ENCODE measurements at places on chromosomes 7 and 10.

- no peak for DNase-seq
These were observed 16.5 kb downstream of the ADAMTS14 start for GRCh38 chr10:70688828-70689227.

GRCh38 chr7:6279937-6280336, 7.5 kb upstream of the CYTH3 start:
- DNase-seq, result no peak

DNA sequence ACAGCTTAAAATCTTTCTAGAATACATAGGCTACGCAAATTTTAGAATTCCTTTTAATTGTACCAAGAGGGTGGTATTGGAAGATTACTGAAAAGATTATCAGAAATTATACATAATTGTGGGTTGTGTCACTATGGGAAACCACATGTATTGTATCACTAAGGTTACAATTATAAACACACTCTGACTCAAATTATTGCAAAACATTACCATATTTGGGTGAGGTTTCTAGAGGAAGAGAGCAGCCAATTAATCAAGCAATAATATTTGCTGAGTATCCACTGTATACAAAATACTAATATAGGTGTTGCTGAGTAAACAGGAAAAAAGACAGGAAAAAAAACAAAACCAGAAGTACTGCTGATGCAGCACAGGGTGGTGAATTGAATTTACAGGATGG, 3.1 kb upstream of the CAPZA2 start:
- DNase-seq, result no peak

DNA sequence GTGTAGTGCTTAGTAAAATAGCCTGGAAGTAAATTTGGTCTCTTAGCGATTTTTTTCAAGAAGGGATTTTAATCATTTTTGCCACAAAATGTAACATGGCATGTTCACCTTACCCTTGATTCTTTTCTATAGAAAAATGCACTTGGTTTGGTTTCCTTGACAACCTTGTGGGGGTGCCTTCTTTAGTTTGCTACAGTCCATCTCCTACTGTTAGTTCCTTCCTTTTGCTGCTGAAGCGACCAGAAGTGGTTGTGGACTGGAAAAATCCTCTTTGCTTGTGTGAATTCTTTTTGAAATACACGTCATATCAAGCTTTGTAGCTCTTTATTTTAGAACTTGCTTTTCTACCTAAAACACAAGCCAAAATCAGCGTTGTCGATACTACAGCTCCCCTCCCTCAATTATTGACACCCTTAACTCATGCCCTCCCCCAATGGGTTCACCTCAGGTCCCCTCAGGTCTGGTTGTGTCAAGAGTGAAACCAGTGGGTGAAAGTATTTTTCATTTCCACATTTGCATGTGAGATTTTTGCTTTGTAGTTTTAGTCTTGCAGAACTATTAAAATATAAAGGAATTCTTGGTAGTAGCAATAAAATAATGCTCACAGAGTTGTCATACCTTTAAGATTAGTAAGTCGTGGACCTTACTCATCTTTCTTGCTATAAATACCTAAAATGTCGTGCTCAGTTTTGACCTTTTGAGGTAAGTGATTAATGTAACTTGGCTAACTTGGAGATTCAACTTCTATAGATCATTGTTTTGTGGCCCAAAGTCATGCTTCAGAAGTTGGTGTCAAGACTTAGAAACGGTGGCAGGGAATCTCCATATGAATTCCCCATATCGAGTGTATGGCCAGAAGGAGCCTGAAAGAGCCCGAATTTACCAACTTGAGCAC, 1.5 kb downstream of the ACTR3B start:
- no peak for DNase-seq

- DNase-seq, result no peak
These were observed 30.4 kb downstream of the PYROXD2 start for GRCh38 chr10:98384531-98385133.

GRCh38 chr10:73229567-73229966, 17.5 kb downstream of the DNAJC9 start:
- no peak for DNase-seq

DNA sequence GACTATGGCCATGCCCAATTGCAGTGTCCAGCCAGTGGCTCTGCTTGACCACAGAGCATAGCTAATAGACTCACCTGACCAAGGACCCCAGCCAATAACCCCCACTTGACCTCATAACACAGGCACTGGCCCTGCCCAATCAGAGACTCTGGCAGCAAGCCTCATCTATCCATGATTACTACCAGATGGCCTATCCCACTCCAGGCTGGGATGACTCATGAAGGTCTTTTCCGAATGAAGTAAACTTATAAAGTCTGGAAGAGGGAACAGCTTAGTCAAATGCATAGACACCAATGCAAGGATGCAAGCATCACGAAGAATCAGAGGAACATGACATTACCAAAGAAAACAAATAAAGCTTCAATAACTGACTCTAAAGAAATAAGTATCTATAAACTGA, 141.4 kb downstream of the TMEM168 start:
- DNase-seq, result no peak

DNA sequence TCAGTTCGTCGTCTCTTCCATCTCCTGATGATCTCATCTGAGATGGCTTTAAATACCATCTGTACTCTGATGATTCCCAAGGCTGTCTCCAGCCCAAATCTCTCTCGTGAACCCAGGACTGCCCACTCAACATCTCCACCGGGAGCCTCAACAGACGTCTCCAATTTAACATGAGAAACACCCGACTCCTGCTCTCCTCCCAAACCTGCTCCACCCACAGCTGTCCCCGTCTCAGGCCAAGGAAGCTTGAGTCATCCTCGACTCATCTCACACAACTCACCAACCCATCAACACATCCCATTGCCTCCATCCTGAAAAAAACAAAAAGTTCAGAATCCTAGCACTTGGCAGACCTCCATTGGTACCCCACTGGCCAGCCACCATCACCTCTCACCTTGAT, 29.7 kb upstream of the CALN1 start:
- DNase-seq, result no peak

DNA sequence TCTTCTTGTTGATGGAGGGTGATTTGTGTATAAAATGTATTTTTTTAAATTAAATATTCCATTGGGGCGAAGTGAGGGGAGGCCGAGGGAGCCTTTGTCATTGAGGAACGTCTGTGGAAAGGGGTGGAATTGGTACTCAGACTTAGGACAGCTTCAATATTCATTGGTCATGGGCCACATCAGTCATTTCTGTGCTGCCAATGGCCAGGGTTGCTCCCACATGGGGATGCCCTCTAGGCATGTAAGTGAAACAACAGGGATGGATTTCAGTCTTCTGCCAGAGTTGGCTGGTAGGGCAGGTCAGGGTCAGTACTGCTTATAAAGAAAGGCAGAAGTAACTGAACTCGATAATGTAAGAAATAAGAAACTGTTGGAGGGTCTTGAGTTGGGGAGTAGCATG, 47.2 kb downstream of the NEURL1 start:
- no peak for DNase-seq

GRCh38 chr10:117353684-117354083, 21.6 kb downstream of the PDZD8 start:
- no peak for DNase-seq

GRCh38 chr7:134220236-134220635, 93.1 kb downstream of the LRGUK start:
- no peak for DNase-seq

- DNase-seq, result no peak
These were observed 259.4 kb downstream of the PARD3 start for GRCh38 chr10:34555653-34556052.

DNA sequence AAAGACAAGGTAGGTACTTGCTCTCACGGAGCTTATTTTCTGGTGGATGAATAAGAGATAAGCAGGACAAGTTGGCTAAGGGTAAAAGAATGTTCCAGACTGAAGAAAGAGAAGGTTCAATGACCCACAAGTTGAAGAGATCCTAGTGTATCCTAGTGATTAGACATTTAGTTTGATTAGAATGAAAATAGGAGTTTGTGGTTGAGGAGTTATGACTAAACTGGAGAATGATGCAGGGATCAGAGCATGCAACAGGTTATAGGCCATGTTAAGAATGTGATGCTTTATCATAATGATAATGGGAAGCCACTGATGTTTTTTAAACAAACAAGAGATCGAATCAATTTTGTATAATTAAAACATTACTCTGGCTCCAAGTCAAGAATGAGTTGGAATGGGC, 357.2 kb downstream of the HPSE2 start:
- no peak for DNase-seq

All from hematopoietic multipotent progenitor cell treated with erythropoietin and hydrocortisone succinate and interleukin-3 and kit ligand, for 17 days (in vitro differentiated cells).